ENCODE measurements at places on chromosomes 6 and 20.

- DNase-seq, result no peak
Observed at GRCh38 chr20:57685146-57685758, 24.6 kb downstream of the PMEPA1 start.

DNA sequence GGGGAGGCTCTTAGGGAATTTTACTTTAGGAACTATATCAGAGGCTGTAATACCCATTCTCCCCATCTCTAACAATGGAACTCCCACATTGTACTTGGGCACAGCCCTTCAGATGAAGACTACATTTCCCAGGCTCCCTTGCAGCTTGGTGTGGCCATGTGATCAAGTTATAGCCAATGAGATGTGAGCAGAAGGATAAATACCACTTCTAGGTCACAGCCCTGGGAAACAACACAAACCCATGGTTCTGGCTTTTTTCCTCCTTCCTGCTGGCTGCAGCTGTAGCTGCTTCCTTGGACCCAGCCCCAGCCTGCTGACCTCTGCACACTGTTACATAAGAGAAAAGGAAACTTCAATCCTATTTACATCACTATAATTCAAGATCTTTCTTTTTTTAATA, 445.9 kb upstream of the JARID2 start:
- no peak for DNase-seq

GRCh38 chr6:166236596-166236995, 68.9 kb upstream of the TBXT start:
- DNase-seq, result no peak

DNA sequence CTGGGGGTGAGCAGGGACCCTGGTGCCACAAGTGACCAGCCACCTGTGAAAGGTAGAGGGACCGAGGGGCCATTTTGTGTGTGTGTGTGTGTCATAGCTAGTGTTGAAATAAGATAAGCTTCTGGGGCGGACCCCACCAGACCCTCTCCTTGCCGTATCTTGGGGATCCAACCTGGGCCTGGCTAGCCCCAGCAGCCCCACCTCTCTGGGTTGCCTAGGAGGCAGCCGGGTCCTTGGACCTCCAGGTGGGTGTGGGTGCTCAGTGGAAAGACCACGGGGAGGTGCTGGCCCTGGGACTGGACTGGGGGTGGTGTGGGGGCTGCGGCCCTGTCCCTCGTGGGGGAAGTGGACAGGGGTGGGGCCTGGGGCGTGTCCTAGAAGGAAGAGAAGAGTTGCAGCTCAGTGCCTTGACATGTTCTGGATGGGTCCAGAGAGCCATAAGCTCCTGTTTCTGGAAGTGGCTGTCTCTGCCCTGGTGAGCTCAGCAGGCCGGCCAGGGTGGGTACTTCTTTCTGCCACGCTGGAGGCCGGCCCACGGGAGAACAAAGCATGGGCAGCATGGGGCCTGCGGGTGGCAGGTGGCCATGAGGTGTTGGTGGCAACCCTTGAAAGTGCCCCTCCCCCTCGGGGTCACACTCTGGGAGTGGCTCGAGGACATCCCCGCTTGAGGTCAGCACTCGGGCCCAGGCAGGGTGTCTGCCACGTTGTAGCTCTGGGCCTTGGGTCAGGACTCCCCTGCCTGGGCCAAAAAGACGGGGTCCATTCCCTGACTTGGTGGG, 8.4 kb downstream of the RBBP8NL start:
- DNase-seq, result no peak

GRCh38 chr20:7859356-7859802, 80.9 kb downstream of the HAO1 start:
- DNase-seq, result no peak

DNA sequence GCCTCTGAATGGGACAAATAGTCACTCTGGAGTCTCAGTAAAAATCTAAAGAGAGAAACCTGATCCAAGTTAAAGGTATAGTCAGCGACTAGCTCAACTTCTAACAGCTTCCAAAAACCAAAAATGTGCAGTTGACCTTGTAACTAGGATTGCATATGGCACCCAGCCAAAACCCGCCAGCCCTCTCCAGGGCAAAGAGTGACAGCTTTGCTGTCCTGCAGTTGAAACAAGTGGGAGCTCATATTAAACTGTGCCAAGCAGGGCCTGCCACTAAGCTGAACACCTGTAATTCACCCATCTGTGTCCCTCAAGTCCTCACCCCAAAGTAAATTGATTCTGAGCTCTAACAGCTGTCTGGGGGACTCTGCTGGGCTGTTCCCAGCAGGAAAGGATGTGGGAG, 695.3 kb downstream of the MAFB start:
- no peak for DNase-seq

DNA sequence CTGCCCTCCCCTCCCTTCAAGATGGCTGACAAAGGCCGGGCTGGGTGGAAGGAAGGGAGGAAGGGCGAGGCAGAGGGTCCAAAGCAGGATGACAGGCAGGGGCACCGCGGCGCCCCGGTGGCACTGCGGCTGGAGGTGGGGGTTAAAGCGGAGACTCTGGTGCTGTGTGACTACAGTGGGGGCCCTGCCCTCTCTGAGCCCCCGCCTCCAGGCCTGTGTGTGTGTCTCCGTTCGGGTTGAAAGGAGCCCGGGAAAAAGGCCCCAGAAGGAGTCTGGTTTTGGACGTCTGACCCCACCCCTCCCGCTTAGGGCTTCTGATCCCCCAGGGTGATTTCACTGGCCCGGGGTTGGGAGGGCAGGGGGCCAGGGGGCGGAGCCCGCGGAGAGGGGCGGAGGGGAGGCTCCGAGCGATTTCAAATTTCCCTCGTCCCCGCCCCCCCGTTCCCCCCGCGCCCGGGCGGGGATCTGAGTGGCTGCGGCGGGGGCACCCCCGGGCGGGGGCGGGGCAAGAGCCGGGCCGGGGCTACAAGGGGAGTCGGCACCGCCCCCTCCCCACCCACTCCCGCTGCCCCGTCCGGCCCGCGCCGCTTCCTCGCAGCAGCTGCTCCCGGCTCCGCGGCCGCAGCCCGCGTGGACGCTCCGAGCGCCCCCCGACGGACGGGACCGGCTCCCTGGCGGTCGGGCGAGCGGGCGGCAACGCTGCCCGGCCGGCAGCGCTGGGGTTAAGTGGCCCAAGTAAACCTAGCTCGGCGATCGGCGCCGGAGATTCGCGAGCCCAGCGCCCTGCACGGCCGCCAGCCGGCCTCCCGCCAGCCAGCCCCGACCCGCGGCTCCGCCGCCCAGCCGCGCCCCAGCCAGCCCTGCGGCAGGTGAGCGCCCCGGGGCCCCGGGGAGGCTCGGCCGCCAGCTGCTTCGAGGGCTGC, at the start of gene DNMT3B:
DNMT3B (plus strand) TSS at position 555 of the 923 bp plus-strand sequence. CDS start 17,939 bp downstream, outside the sequence.
- no peak for DNase-seq

DNA sequence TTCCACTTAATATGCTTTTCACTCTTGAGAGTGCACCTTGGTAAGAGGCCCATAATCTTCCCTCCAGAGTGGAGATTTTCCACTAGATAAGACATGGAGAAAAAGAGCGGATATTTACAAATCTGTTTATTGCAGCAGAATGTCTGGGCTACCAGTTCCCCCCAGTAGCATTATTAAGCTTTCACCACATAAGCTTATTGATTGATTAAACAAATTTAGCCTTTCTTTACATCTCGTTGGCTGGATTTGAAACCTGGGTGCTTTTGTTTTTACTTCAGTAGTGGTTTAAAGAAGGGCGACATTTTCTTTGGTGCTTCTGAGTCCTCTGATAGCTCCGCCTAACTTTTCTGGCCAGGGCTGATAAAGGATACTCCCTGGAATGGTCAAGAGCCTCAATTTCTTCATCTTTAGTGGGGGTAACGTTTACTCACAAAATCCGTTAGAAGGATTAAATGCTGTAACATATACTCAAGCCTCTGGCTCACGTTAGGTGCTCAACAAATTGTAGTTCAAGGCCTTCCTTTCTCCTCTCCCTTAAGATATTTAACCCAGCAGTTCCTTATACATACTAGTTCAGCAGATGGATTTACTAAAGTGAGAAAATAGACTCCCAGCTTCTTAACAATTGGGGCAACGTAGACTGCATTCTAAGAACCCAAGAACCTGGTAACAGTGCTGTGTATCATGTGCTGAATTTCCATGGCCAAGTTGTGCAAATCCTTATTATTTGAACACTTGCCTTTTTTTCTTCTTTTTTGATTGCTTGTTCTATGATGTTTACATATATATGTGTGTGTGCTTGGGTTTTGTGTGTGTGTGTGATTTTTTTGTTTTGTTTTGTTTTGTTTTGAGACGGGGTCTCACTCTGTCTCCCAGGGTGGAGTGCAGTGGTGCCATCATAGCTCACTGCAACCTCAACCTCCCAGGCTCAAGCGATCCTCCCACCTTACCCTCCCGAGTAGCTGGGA, 91.4 kb downstream of the RREB1 start:
- DNase-seq, result no peak

DNA sequence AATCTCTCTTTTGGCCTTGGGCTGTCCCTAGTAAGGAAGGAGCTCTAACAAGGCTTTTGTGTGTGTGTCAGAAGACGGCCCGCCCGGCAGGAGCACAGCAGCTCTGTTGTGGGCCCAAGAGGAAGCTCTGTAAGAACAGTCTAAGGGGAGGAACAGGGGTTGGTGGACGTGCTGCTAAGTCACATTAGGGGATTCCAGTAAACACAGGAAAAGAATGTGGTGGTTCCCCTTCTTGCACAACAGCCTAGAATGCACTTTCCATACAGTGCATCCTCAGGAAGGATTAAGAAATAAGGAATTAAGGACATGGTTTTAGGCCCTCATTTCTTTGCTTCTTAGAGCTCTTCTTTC, 114.5 kb downstream of the RNF144B start:
- peak; percentile 41 for DNase-seq

DNA sequence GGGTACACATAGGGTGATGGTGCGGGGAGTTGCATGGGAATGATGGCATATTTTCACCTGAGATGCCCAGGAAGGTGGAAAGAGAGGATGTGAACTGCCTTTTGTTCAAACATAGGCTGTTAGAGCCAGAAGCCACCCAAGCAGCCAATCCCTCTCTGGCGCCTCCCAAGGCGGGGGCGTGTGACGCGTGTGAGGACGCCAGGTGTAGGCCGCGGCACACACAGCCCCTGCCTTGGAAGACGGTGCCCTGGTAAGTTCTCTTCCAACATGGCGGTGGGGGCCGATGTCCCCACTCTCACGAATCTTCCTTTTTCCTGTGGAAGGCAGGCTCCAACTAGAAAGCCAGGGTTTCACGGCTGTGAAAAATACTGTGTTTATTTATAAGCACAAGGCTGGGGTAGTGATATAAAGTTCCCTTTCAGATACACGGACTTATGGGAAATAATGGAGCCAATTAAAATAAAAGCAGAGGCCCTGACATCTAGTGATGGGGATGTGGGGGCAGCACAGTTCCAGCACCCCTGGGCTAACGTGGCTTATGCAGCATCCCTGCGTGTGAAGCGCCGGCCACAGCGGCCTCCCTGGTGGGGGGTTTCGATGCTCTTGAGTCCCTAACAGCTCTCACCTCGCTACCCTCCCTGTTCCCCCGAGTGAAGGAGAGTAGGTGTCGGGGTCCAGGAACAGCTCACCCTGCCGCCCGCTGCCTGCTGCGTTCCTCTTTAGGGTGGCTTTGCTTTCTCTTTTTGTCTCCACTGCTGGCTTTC, 28.3 kb downstream of the CDH4 start:
- DNase-seq, result no peak

GRCh38 chr20:33419140-33419974, 18.0 kb upstream of the CDK5RAP1 start:
- DNase-seq, result no peak

DNA sequence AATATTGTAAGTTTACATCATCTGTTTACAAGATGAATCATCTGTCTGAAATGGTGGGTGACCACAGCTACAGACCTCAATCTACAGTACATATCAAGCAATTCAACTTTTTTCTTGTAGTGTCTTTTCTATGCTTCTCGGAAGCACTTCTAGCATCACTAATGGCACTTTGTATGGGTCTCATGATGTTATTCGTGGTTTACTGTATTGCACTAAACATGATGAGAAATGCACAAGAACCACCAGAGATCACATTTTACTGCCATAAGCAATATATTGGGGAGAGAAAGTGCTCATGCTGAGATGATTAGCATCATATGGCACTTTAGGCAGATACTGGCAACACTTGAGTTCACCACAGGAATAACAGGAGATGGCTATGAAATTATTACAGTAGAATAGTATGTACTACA, 15.4 kb upstream of the BTBD3 start:
- DNase-seq, result no peak

- no peak for DNase-seq
Observed at GRCh38 chr6:116827561-116828240, 1.2 kb downstream of the GPRC6A start.

DNA sequence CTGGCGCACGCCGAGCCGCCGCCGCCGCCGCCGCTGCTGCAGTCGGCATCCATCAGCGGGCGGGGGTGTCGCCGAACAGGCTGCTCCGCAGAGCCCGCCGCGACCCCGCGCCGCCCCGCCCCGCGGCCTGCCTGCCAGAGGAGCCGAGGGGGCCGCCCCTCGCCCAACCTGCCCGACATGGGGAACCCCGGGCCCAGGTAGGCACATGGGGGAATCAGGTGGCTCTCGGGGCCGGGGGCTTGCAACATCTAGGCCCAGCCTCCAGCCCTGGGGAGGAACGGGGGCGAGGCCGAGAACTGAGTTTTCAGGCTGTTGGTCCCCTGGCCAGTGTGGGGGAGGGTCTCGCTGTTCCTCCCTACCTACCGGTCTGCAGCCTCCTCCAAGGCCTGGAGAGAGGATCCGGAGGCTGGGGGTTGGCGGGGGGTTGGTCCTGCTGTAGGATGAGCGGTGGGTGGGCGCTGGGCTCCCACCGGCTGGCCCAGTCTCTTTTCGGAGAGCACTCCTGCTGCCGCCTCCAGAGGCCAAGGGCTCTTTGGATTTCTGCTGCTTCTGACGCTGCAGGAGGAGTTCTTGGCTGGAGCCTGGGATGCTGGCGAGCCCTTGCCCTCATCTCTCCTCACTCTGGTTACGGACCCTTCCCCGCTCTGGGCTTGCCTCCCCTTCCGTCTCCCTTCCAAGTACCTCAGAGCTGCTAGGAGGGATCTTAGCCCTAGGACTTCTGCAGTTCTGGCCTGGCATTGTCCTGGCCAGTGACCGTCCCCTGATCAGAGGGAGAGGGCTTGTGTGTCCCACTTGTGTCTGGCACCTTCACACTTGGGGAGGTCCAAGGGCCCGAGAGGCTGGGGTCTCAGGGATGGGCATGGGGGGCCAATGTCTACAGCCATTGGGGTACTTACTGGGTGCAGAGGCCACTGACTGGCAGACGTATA, at the start of gene EPB41L1:
EPB41L1 (plus strand) TSS at position 41 of the 929 bp plus-strand sequence. CDS start 19,038 bp downstream, outside the sequence.
- no peak for DNase-seq

GRCh38 chr20:33875055-33875454, 63.9 kb downstream of the CHMP4B start:
- DNase-seq, result no peak

DNA sequence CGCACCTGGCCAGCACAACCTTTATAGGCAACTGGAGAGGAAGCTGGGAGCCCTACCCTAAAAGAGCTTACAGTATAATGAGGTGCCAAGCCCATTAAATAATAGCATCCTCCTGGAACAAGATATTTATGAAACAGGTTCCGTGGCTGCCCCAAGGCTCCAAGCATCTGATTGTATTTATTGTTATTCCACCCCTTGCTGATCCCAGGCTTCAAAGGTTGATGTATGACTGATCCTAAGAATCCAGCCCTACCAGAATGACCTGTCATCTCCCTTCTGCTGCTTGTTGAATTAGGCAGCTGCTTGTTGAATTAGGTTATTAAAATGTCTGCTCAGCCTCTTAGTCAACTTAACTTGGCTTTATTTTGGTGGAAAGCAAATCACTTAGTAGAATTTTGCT, 35.2 kb upstream of the SASH1 start:
- no peak for DNase-seq

- DNase-seq, result no peak
Observed at GRCh38 chr6:33914645-33915044, 110.8 kb upstream of the MLN start.
